ENCODE measurements at places on chromosomes 3 and 15.

- DNase-seq, result no peak
Measured at GRCh38 chr3:157166115-157166514, 6.2 kb upstream of the CCNL1 start.

DNA sequence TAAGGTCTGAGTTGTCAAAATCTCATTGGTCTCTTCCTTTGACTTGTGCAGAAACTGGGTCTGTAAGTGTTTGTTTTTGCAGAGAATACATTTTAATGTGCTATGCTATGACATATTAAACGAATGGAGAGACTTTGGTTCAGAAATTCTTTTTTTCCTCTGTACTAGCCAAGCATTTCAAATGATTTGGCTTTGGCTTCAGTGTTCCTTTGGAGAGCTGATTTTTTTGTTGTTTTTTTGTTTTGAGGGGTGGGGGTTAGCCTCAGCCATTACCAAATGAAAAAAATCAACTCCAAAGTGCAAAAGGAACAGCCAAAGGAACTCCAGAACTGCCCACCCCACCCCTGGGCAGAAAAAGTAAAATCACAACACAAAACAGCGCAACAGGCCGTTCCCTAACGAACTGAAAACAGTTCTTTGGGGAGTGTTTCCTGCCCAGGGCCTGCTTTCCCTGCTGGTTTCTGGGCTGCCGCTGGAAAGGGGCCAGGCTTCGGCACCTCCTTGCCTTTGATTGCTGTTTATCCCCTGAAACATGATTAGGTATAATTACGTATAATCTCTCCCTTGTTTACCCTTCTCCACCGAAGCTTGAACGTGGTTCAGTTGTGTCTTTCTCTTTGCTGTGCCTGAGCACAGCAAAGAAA lies 57.6 kb upstream of the NEO1 start:
- DNase-seq, result no peak

- DNase-seq, result no peak
Measured at GRCh38 chr3:23438657-23439056, 235.5 kb downstream of the UBE2E2 start.

- no peak for DNase-seq
Measured at GRCh38 chr3:106030627-106030963, 161.8 kb upstream of the CBLB start.

- no peak for DNase-seq
Measured at GRCh38 chr3:69409831-69410230, 23.9 kb upstream of the FRMD4B start.

GRCh38 chr15:69244798-69245197 lies 53.9 kb upstream of the PAQR5 start:
- no peak for DNase-seq

DNA sequence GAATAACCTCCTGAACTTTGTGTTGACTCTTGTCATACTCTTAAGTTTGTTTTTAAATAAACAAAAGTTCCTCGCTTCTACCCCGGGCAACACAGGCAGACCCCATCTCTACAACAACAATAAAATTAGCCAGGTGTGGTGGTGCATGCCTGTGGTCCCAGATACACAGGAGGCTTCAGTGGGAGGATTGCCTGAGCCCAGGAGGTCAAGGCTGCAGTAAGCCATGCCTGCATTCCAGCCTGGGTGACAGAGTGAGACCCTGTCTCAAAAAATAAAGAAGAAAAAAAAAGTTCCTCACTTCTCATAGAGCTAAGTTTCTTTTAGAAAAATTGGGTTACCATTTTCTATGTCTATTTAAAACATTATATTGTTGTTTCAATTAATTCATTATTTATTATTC lies 29.2 kb downstream of the HDGFL3 start:
- no peak for DNase-seq

DNA sequence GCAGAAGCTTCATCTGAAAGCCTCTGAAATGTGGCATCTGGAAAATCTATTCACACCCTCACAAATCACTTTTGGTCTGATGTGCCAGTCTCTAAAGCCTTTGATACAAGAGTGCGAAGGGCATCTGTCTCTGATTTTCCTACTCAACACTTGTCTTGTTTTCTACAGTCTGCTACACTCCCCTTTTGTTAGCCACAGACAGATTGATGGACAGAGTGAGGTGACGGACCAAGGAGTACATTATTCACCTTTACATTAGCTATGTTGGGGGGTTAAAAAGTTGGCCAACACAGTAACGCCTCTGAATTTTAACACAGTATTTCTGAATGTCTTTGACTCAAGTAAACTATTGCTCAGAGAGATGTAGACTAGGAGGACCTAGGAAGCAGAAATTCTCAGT lies 63.1 kb downstream of the TNIK start:
- no peak for DNase-seq

DNA sequence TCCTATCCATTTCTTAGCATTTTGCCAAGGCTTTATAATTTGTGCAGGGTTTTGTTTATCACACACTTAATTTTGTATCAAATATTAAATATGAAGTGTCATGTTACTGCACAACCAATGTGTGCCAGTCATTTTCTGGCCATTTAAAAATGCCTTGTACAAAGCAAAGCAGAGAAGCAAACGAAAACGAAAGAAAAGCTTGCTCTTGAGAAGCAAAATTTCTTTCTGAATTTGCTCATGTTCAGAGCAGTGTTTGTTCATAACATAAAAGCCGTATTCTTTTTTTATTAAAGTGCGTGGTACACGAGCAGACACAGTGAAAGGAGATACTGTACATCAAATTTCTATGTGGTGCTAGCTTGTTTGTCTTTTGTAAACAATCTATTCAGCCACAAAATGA lies 792.6 kb downstream of the NAALADL2 start:
- no peak for DNase-seq

GRCh38 chr3:8705575-8705974 lies 28.0 kb upstream of the CAV3 start:
- no peak for DNase-seq

- DNase-seq, result no peak
Measured at GRCh38 chr15:29682361-29682760, 139.9 kb downstream of the TJP1 start.

DNA sequence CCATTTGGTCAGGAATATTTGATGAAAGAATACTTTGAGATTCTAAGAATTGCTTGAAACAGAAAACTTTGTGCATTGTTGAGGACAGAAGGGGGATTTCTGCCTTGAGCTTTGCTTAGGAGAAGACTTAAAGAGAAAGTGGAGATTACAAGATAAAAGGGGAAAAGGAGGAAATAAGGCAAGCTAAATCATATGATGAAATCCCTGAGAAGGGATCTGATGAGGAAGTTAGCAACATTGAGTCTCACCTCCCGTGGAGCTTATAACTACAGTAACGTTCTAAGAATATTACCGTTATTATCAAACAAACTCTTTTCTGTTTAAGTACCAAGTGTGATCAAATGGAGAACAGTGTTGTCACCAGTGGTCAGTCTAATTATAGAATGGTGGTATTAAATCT lies 414.7 kb upstream of the NAALADL2 start:
- DNase-seq, result no peak

DNA sequence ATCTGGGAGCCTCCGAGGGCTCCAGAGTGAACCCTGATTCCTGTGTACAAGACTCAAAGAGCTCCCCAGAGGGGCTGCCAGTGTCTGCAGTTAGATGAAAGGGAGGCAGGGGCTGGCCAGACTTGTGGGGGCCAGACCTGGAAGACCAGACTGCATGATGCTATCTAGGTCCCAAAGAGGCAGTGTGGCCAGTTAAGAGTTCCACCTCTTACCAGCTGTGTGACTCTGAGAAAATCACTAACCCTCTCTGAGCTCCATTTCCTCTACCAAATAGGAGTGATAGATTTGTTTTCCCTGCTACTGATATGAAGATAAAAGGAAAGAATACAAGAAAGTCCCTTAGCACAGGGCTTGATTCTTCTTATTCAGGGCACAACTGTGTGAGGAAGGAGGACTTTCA lies 29.0 kb downstream of the ACSBG1 start:
- DNase-seq, result no peak

DNA sequence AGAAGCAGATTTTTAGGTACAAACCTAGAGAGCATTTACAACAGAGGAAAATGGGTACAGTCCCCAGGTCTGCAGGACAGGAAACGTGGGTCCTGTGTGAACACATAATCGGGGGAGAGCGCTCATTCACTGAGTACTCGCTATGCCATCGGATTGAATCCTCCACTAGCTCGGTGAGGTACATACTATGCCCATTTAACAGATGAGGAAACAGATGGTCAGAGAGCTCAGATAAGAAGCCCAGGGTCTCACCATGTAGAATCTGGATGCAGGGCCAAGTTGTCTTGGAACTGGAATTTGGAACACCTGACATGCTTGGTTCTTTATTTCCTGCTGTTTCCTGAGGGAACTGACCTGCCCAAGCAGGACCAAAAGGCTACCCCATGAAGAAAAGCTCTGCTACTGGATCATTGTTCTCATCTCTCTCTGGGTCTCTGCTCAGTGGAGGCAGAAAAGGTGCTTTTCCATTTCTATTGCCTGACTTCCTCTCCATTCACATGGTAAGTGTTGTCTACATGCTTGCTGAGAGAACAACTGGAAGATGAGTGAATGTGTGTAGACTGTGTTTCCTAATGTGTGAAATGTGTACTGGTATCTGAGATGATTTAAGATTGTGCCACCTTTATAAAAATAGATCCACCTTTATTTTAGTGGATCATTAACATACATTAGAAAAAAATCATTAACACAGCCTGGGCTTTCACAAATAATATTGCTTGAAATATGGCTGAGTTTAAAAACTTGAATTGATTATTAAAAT lies 89.1 kb downstream of the TGFBR2 start:
- DNase-seq, result no peak

- no peak for DNase-seq
Measured at GRCh38 chr3:177681852-177682251, 484.6 kb upstream of the TBL1XR1 start.

DNA sequence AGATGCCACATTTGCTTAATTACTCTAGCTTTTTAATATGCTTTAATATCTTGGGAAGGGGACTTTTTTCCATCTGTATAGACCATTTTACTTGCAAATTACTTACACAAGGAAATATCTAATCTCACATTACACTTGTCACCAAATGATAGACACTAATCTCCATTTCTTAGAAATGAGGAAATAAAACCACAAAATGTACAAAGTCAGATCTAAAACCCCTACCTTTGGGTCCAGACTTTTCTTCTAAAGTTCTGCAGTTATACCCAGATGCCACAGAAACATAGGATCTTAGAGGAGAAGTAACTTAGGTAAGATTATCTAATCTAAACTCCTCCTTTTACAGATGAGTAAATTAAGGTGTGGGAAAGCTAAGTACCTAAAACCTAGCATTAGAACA lies 44.3 kb downstream of the CD200R1L start:
- no peak for DNase-seq

DNA sequence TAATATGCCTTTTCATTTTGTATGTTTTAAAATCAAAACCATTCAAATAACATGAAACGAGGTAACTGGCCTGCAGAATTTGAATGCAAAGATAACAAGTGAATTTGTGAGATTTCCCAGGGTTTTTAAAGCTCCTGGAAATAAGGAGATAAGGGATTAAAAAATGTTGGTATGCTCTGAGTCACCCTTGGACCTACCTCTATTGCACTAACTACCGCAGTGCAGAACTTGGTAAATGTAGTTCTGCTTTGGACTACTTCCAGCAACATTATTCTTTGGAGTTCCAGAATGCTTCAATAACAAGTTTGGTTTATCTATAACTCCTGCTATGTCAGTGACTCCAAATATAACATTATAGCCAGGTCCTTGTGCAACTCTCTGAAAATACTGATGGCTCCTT lies 201.7 kb downstream of the GAP43 start:
- no peak for DNase-seq

- no peak for DNase-seq
Measured at GRCh38 chr15:39376371-39376909, 204.4 kb upstream of the THBS1 start.

GRCh38 chr15:87949575-87950223 lies 306.8 kb downstream of the NTRK3 start:
- DNase-seq, result no peak

Data from posterior vena cava (tissue), 2 donors.